ENCODE measurements at places on chromosomes 5 and 9.
A peak's percentile ranks its signal among the peaks of the same experiment; 100 is the strongest.

DNA sequence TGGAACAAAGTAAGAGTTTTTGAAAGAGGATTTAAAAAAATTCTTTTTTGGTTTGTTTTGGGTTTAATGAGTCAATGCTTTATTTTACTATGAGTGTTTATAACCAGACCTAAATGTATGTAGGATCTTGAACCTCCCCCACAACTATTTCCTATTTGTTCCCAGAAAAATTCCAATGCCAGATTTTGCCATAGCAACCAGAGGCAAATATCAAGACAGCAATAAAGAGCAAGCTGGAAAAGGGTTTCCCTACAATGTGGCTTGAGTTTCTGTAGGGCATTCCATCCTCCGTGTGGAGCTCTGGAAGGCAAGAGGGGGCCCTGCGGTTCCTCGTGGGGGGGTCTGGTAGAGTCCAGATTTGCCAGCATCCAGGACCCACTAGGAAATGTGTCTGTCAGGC lies 27.8 kb upstream of the GDNF start:
- no peak for DNase-seq

GRCh38 chr9:36504156-36504555 lies 68.5 kb upstream of the MELK start:
- no peak for DNase-seq

GRCh38 chr5:65395526-65396155 lies 86.1 kb downstream of the ADAMTS6 start:
- DNase-seq, result no peak

- no peak for DNase-seq
These were observed 1.8 kb upstream of the NTRK2 start for GRCh38 chr9:84667571-84668195.

GRCh38 chr9:77514886-77515711 lies 133.0 kb downstream of the GNA14 start:
- DNase-seq, result no peak

GRCh38 chr9:93232388-93232960 lies 48.5 kb downstream of the WNK2 start:
- no peak for DNase-seq

GRCh38 chr5:125042261-125042890 lies 295.9 kb upstream of the ZNF608 start:
- DNase-seq, result no peak

- DNase-seq, result peak; percentile 41
These were observed 34.5 kb upstream of the ORM1 start for GRCh38 chr9:114288193-114289091.

GRCh38 chr9:130549093-130549735 lies 30.2 kb upstream of the FUBP3 start:
- no peak for DNase-seq

DNA sequence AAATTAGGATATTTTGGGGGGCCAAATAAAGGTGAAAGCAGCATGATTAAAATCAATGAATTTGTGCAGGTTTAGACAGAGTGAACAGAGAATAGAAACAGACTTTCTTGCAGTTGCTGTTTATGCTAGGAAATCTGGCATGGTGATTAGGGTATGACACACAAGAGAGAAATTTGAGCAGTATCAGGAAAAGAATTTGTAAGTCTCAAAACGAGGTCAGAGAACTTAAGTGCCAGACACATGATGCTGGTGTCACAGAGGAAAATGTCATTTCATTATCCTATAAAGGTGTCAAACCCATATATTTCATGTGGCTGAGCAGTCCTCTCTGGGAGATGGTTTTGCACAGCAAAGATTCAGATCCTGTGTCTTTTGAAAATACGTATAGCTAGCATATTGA lies 15.7 kb downstream of the LVRN start:
- DNase-seq, result no peak

DNA sequence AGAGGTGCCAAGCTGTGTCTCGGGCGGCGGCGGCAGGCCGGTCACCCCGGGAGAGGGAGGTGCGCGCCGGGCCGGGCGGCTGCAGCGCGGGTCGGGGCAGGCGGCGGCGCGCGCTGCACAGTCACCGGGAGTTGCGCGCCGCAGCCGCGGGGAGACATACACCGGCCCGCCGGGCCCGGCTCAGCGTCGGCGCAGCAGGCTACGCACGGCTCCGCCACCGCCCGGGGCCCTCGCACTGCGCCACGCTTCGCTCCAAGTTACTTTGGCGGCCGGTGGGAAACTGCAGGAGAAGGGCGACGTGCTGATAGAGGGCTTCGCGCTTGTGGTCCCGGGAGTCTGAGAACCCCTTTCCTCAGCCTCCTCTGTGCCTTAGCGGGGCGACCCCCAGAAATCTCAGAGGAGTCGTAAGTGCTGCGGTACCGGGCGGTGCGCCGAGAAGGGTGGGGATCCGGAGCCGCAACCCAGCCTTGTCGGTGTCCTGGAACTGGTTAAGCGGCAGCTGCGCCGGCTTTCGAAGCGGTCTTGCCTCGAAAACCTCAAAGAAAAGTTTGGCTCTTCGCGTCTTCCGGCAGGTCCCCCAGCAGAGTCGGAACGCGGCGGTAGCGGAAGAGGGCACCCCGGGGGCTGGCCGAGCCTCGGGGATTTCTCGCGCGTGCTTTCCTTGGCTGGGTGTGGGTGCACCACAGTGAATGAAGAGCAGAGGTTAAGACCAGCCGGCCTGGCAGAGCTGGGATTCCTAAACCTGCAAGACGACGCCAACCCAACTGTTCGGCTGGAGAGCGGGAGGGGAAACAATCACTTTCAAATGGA lies at the start of gene EFNA5:
Gene EFNA5, minus strand, starts transcription at position 6 of the 810 bp plus-strand sequence.
- DNase-seq, result peak; percentile 60

- no peak for DNase-seq
These were observed 69.0 kb downstream of the INVS start for GRCh38 chr9:100167915-100168654.

DNA sequence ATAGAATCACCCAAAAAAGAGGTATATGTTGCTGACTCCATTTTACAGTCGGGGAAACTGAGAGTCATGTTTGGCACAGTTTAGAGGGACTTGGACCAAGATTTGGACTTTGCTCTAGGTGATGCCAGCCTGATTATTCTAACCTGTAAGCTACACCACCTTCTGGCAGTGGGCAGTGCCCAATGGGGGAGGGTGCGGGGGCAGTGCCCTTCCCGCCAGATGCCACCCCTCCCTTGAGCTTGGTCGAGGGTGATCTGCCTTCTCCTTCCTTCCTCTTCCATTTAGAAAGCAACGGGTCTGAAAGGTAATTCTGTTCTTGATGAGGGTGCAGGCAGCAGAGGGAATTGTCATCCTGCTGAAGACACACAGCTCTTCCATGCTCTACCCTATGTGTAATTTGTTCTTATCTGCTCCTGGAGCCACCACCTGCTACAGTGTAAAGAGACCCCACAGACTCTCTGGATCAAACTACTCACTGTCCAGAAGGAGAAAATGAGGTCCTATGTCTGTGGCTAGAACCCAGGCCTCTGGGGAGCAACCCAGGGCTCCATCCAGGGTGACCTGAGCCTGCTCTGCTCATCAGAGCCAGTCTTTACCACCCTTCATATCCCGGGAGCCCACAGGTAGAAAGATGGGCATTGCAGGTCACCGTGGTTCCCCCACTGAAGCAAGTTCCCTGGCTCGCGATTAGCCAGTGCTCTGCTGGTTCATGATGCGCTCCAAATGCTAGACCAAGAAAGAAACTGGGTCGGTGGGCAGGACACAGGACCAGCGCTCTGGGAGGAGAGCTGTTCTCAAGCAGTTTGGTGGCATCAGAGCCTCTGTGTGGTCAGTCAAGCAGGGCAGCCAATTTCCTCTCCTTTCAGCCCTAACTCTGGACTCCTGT lies 156.2 kb downstream of the RGS3 start:
- DNase-seq, result peak; percentile 56

GRCh38 chr5:179314606-179315355 lies 30.5 kb downstream of the ADAMTS2 start:
- peak; percentile 28 for DNase-seq

DNA sequence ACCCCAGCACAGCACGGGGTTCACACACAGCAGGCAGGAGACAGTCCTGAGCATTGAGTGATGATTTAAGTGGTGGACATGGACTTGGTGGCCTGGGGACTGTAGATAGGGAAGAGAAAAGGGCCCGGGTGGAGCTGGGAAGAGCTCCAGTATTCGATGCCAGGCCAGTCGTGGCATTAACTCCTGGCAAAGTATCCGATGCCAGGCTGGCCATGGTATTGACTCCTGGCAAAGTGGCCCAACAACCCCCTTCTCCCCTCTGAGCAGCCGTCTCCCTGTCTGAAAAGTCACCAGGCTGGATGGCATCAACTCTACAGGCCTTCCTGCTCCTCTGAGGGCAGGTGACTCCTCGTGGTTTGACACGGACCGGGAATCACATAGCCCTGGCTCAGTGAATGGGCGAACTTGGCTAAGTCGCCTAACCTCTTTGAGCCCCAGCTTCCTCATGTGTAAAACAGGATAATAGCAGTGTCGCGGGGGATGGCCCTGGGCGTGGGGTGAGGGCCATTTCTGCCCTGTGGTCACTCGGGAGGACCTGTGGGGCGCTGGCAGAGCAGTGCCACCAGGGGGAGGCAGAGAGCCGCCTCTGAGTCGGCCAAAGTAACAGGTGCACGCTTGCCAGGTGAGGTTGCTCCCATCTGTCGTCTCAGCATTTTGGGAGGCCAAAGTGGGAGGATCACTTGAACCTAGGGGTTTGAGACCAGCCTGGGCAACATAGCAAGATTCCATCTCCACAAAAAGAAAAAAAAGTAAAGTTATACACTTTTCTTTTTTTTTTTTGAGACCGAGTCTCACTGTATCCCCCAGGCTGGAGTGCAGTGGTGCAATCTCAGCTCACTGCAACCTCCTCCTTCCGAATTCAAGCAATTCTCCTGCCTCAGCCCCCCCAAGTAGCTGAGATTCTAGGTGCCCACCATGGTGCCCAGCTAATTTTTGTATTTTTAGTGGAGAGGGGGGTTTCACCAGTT lies 5.7 kb upstream of the SEC16A start:
- DNase-seq, result peak; percentile 92

DNA sequence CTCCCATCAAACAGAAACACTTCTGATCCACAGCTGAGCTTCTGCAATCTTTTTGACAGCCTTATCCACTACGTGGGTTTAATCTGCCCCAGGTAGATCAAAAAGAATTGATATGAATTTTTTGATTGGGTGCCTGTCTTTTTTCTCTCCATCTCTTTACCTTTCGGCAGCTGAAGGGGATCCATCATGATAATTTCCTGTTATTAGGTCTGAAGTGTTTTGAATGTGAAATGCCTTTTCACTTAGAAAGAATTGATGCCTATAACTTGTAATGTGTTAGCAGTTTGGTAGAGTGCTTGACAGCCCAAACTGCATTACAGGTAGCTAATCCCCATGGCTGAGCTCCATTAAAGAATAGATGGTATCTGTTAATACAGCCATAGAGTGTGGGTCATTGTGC lies 745.4 kb downstream of the TLR4 start:
- DNase-seq, result no peak

GRCh38 chr5:109083937-109084336 lies 325.8 kb downstream of the PJA2 start:
- no peak for DNase-seq

DNA sequence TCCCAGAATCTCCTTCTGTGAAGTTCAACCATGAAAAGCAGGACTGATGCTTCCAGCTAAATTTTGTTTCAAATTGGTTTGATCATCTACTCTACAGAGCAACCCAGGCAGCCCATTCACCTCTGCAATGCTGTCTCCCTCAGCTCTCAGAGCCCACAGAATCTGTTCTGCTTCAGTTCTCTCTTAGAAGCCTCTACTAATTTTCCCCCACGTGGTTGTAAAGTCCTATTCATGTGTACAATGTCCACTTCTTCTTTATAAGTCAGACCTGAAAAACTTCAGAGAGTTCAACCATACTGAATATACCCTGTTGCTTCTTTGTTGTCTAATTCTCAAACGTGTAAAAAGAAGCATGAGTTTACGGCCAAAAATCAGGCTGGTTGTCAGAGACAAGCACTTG lies 21.3 kb upstream of the FAM13B start:
- DNase-seq, result no peak

GRCh38 chr9:131264231-131264630 lies 12.1 kb downstream of the FAM78A start:
- DNase-seq, result peak; percentile 74

DNA sequence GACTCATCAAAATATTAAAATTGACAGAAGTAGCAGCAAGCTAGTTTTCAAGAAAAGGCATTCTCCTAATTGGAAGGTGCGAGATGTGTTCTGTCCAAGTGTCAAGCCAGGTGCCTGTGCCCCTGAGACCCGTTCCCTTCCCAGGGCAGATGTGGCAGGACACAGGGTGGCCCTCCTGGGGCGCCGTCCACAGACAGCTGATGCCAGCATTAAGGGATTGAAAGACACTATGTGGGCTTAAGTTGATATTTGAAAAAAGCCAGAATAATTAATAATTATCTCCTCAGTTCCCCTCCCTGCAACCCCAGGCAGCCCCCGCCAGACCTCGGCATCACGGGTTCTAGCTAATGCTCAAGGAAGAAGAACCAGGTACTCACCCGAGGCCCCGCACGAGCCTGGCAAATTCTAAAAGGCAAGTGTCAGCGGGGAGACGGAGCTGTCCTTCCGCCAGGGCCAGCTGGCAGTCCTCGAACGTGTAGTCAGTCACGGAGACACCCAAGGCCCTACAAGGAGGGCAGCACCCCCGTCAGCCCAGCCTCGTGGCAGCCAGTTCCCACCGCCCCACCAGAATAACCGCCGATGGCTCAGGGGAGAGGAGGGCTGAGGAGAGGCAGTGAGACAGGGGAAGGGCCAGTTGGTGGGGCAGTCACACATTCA lies 29.1 kb upstream of the SLC6A3 start:
- DNase-seq, result peak; percentile 41

Data from activated effector memory CD4-positive, alpha-beta T cell treated with anti-CD3 and anti-CD28 coated beads, Interleukin-2, amount 50 U/mL, for 16 hours (primary cell).